ENCODE measurements at places on chromosomes 2 and 18.

DNA sequence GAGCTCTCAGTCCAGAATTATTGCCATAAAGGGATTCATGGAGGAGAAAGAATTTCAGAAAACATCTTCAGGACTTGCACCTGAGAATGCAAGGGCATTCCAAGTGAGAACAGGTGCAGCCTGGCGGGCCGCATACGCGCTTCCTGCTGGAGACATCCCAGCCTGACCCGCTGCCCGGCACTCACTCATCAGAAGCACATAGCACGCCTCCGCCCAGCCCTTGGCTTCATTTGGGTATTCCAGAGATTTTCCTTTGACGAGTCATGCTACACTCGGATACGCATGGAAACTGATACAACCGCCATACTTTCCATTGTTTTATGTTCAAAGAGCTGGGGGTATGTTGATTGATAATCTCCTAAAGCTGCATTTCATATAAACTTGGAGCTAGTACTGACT lies 228.0 kb upstream of the ID2 start:
- DNase-seq = no peak

GRCh38 chr2:86300496-86300895 lies 36.9 kb downstream of the REEP1 start:
- no peak for DNase-seq

DNA sequence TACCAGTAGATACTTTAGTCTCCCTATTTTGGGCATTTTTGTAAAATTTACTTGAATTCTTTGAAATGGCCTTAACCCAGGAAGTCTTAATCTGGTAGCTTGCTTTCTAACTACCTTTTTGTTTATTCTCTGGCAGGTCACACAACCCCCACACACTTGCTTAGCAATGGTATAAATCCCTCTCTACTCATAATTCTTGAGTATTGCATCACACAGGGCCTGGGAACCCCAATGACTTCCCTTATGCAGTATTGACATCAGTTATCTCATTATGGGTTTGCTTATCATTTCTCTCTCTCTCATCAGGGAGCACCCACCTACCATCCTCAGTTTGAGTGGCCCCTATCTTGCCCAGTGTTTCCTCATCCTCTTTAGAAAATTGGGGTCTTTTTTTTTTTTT lies 207.1 kb downstream of the KCNS3 start:
- no peak for DNase-seq

GRCh38 chr18:63158676-63159291 lies 160.8 kb downstream of the BCL2 start:
- no peak for DNase-seq

DNA sequence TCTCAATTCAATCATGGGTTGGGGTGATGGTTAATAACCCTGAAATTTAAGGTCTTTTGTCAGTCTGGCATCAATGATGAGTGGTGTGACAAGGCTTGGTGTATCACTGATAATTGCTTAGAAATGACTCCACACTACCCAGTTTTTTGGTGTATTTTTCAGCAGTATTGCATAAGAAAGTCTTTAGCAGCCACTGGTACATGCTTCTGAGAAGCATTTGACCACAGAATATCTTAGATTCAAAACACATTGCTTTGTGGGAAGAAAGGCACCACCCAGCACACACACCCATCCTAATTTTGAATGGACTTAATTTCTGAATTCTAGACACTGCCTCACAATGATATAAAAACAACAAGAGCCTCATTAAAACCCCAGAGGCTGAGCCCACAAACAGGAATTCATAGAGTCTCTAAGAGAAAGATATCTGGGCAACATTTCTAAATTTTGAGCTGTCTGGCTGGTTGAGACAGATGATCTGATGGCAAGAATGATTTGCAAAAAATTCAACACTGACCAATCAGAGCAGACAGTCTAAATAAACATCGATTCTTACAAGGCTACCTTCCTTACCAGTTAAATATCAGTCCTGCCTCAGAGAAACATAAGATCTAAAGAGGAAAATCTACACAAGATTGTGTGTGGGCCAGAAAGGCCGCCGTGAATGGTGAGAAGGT lies 114.7 kb upstream of the CYP1B1 start:
- no peak for DNase-seq

- DNase-seq = no peak
Measured at GRCh38 chr2:142981069-142981378, 103.6 kb downstream of the KYNU start.

DNA sequence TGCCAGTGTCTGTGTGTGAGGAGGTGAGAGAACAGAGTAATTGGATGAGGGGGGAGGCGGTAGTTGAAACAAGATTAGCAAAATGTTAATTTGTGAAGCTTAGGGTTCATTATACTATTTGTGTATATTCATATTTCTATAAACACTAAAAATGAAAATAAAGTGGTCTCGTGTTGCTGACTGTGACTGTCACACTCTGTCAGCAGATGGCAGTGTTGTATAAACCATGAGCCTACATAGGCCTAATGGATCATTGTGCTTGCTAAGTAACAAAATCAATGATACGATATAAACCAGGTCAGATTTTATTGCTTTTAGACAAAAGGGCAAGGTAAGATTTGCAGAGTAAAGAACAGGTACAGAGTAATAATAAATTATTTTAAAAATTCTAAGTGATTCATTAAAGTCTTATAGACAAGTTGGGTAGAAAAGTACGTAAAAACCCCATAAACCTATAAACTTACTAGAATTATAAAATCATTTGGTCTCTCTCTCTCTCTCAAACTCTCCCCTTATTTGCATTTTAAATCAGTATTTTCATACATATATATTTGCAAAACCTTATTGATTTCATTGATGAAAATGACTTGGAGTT lies 182.7 kb downstream of the RPIA start:
- peak; percentile 81 for DNase-seq

DNA sequence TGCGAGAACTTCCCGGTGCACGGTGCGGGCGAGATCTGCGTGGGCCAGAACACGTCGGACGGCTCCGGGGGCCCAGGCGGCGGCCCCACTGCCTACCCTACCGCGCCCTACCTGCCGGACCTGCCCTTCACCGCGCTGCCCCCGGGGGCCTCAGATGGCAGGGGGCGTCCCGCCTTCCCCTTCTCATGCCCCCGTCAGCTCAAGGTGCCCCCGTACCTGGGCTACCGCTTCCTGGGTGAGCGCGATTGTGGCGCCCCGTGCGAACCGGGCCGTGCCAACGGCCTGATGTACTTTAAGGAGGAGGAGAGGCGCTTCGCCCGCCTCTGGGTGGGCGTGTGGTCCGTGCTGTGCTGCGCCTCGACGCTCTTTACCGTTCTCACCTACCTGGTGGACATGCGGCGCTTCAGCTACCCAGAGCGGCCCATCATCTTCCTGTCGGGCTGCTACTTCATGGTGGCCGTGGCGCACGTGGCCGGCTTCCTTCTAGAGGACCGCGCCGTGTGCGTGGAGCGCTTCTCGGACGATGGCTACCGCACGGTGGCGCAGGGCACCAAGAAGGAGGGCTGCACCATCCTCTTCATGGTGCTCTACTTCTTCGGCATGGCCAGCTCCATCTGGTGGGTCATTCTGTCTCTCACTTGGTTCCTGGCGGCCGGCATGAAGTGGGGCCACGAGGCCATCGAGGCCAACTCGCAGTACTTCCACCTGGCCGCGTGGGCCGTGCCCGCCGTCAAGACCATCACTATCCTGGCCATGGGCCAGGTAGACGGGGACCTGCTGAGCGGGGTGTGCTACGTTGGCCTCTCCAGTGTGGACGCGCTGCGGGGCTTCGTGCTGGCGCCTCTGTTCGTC lies 1.7 kb downstream of the FZD7 start:
- DNase-seq = peak; percentile 64

- no peak for DNase-seq
Measured at GRCh38 chr2:168744844-168745243, 57.6 kb upstream of the NOSTRIN start.

- no peak for DNase-seq
Measured at GRCh38 chr2:193929131-193929530, 1727.9 kb upstream of the SLC39A10 start.

GRCh38 chr2:150621526-150622213 lies 134.2 kb upstream of the RND3 start:
- DNase-seq = no peak

DNA sequence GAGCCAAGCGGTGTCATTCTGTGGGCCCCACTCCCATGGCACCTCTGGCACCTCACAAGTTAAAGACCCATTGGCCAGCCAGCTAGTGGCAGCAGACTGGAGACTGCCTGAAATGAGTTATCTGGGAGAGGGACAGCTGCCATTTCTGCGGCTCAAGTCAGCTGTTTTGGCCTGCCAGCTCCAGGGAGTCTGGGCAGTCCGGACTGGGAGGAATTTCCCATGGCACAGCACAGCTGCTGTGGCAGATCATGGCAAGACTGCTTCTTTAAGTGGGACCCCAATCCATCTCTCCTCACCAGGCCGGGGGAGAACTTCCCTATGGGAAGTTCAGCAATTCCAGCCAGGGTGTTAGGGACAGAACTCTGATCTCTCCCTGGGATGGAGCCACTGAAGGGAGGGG lies 2187.6 kb upstream of the CELF4 start:
- no peak for DNase-seq

GRCh38 chr2:237433920-237434676 lies 20.1 kb upstream of the COL6A3 start:
- DNase-seq = no peak

GRCh38 chr2:162267496-162267895 lies 24.3 kb upstream of the FAP start:
- no peak for DNase-seq

DNA sequence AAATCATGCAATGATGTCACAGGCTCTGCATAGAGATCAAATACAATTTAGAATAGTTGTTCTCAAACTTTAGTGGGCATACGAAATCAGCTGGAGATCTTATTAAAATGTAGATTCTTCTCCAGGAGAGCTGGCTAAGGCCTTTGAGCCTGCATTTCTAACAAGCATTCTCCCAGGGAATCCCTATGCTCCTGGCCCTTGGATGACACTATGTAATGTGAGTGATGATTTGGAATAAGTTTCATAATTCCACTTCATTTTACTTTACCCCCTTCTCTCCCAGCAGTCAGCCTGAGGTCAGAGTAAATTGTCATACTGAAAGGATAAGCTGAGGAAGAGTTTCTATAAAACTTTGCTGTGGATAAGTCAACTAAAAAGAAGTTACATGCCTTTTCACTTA lies 189.1 kb downstream of the UBE2E3 start:
- DNase-seq = no peak

DNA sequence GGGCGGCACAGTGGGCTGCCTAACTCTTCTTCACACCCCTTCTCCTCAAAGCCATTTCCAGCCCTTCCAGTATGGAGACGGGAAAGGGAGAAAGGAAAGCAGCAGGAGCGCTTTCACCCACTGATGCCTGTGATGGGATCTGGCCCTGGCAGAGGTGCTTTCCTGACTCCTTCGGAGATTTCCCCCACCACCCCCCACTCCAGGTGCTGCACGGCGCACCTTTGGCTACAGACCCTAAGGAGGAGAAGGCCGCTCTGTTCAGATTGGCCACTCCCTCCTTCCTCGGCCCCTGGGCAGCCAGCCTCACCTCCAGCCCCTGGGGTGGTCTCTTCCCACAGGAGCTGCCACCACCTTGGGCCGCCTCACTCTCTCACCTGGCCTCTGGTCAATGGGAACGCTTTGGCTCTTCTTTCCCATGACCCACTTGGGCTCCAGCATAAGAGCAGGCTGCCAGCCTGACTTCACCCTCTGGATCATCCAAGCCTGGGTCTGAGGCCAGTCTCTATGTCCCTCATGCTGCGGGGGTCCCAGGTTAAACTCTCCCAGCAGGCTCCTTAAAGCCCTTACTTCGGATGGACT lies 18.4 kb upstream of the MAL start:
- no peak for DNase-seq

- peak; percentile 85 for DNase-seq
Measured at GRCh38 chr2:10721396-10722251, at the start of gene ATP6V1C2. ATP6V1C2 (plus strand) TSS chr2:10721630; CDS start chr2:10722850, 1,220 bp downstream.

DNA sequence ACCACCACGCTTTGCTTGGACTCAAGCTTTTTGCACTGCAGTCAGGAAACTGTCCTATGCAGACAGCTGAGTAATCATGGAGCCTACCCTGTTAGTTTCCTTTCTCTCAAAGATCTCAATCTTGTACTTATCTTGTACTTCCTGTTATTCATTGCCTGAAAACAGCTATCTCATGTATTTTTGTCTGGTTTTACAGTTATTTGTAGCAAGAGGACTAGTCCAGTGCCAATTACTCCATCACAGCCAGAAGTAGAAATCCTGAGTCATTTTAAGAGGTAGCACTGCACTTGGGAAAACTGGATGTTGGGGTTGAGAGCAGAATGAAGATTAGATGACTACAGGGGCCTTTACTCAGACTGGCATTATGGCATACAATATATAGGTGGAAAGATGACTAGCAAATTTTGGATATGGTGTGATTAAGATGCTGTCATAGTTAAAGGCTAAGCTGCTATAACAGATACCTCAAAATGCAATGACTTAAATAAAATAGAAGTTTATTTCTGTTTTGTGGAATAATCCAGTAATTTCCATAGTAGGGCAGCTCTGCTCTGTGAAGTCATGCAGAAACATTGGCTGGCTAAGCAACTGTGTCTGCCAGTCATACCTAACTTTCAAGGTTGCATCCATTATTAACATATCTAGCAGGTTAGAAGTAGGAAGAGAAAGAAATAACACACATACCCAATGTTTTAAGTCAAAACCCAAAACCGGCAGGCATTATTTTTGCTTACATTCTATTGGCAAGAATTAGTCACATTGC lies 21.1 kb upstream of the CHMP3 start:
- no peak for DNase-seq

- DNase-seq = no peak
Measured at GRCh38 chr2:239904496-239904895, 120.6 kb downstream of the NDUFA10 start.

DNA sequence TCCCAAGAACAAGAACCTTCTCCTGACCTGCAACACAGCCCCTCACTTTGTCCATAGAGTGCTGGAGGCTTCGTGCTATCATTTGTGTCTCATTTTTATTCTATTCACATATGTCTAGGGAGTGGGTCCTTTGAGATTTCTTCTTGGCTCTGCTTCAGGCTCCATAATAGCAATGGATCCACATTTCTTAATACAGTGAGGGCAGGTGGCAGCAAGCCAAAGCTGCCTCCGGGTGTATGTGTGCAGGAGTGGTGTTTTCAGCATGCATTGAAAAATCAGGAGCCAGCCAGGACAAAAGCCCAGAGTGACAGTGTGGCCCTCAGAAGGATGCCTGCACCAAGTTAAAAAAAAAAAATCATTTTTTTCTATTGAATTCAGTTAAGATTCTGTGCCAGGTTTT lies 115.1 kb upstream of the PELI1 start:
- no peak for DNase-seq

DNA sequence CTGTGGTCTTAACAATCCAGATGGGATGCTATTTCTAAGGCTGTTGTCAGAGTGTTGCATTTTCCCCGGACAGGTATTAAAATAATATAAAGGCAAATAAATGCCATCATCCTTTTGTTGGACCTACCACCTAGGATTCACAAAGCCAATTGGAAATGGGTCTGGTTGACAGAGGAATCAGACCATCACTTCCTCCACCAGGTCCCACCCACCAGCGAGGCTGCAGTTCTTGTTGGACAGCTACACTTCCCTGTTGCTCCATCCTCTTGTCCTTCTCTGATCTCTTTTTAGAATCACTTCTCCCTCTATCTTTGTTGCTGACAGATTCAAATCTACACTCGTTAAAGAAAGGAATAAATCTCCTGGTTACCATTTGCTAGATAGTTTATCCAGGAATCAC lies 1.1 kb downstream of the TMEM169 start:
- peak; percentile 45 for DNase-seq

- DNase-seq = no peak
Measured at GRCh38 chr2:190062053-190062452, 476 bp downstream of the MSTN start.

Data from GM23338 (cell line).